Activated T-helper 1 cell treated with anti-CD3 and anti-CD28 coated beads, Interleukin-2, amount 50 U/mL, for 16 hours (primary cell): ENCODE measurements at places on chromosomes 2 and 18.

DNA sequence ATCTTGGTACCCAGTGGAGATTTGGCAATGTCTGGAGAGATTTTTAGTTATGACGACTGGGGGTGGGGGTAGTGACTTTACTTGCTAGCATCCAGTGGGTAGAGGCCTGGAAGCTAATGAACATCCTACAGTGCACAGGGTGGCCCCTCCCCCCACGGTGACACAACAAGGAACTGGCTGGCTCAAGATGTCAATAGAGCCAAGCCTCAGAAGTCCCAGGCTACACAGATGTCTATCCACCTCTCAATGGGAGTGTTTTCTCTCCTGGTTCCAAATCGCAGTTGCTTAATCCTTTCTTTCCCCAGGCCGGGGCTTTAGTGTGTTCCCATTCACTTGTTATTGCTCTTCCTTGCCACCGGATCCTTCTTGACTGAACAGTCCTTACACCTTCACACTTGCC is 9.3 kb upstream of the CCBE1 start:
- DNase-seq: no peak

- DNase-seq: no peak
Measured at GRCh38 chr2:237059155-237059875, 26.4 kb upstream of the COPS8 start.

- no peak for DNase-seq
Measured at GRCh38 chr2:153880926-153881325, 9.2 kb downstream of the GALNT13 start.

GRCh38 chr2:185835974-185836373 is 97.4 kb downstream of the FSIP2 start:
- no peak for DNase-seq

DNA sequence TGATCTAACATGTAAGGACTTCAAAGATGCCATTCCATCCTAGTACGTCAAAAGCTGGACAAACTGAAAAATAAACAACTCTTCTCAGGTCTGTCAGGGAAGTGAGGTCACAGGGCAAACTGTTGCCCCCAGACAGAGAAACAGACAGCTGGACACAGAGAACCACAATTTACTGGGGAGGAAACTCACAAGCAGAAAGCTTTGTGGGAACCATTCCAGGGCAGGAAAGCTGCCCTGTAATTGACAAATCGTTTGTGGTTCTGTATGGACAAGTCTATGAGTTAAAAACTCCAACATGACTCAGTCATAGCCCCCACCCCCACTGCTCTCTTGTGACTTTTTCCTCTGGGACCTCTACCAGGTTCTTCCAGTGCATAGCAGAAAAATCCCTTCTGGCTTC is 28.4 kb downstream of the MCEE start:
- no peak for DNase-seq

DNA sequence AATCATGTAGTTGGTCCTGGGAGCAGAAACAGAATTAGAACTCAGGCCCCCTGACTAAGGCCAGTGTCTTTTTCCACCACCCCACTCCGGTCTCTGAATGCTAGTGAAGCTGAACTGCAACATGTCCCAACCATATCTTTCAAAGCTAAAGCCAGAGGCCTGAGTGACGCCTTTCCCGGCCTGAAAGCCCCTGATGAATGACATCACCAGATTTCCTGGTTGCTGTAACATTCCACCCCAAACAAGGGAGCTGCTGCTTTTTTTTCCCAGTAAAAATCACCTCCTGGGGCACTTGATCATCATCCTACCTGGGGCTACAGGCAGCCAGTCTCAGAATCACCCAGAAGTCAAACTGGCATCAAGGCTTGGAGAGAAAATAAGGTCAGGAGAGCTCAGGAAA is 162.7 kb downstream of the ARL4C start:
- DNase-seq: no peak

- no peak for DNase-seq
Measured at GRCh38 chr2:213537579-213537978, 253.3 kb downstream of the SPAG16 start.

DNA sequence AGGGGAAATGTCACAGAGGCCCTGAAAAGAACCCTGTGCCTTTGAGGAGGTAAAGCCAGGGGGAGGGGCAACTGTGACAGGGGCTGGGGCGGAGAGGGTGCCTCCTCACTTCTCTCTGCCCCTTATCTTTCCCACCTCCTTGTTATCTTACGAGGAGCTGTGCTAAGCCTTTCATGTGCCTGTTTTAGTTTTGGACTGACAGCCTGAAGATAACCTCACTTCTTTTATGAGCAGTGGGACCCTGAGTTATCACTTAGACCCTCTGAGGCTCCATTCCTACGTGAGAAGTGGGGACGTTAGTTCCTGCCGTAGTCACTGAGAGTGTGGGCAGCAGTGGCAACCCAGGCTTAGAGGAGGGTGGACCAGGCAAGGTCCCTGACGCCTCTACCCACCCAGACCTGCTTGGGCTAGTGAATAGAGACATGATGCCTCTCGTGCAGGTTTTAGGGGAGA is 39.5 kb upstream of the LBH start:
- DNase-seq: no peak

DNA sequence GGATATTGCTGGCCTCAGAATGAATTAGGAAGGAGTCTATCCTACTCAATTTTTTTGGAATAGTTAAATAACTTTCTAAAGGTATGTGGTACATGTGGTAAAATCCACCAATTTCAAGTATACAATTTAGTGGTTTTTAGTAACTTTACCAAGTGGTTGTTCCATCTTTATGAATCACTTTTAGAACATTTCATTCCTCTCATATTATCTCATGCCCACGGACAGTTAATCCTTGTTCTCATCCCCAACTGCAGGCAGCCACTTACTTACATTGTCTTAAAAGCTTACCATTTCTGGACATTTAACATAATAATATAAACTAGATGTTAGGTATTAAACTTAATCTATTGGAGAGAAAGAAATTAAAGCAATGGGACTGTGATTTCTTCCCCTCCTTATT is 146.3 kb upstream of the ZC3H15 start:
- DNase-seq: no peak

GRCh38 chr18:39462436-39462835 is 1896.8 kb upstream of the CELF4 start:
- no peak for DNase-seq

- no peak for DNase-seq
Measured at GRCh38 chr2:230583581-230583980, 129.1 kb upstream of the CAB39 start.

GRCh38 chr2:60416221-60417008 is 137.0 kb downstream of the BCL11A start:
- no peak for DNase-seq

DNA sequence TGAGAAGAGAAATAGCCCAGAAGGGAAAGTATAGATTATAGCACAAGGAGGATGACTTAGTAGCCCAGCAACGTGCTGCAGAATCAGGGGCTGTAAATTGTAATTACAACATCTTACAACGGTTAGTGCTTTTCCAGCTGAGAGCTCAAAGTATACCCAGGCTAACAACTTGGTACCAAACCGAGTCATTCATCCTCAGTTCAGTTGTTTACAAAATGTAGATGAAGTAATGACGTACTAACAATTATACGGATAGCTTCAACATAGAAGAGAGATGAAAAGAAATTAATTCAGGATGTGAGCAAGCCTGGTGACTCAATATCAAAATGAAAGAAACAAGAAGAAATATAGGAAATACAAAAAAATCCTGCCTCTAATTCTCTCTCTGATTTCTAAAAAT is 99.2 kb downstream of the DYNAP start:
- DNase-seq: no peak

DNA sequence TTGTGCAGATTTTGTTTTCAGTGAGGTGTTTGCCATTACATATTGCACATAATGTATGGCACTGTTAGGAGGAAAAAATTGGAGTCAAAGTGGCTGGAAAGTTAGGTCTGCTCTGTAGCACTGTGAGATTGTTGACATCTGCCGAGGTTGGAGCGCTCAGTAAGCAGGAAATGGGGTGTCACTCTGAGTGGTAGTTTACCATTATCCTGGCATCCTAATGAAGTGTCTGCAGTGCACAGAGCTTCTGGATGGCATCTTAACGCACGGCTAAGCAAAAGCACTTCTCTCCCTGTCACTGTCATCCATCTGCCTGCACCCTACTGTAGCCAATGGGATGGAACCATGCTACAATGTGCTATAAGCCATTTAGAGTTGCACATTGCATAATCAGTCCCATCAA is 561.9 kb downstream of the ARHGAP15 start:
- DNase-seq: no peak

GRCh38 chr2:22483036-22483435 is 901.9 kb upstream of the KLHL29 start:
- DNase-seq: no peak

DNA sequence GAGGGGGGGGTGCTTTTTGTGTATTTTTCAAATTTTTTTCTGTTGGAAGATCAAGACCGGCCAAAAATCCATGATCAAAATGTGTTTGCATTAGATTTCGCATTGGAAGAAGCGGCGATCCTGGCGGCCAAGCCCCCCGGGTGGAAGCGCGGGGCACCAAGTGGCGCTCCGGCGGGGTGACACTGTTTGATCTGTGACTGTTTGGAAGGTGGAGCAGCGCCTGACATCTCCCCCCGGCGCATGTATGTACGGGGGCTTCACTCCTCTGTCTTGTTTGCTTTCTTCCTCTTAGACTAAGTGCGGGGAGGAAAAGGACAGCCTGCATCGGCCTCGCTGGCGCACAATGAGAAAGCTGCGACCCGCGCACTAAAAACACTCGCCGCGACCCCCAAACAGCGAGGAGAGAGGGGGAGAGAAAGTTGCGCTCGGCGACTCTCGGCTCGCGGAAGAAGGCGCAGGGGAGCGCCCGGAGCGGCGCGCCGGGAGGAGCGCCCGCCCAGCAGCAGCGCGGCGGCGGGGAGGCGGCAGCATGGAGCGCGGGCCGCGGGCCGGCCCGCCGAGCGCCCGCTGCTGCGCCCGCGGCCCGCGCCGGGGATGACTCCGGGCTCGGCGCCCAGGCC is 515 bp downstream of the TSHZ1 start:
- no peak for DNase-seq

- no peak for DNase-seq
Measured at GRCh38 chr2:223758131-223758840, 79.1 kb downstream of the AP1S3 start.

DNA sequence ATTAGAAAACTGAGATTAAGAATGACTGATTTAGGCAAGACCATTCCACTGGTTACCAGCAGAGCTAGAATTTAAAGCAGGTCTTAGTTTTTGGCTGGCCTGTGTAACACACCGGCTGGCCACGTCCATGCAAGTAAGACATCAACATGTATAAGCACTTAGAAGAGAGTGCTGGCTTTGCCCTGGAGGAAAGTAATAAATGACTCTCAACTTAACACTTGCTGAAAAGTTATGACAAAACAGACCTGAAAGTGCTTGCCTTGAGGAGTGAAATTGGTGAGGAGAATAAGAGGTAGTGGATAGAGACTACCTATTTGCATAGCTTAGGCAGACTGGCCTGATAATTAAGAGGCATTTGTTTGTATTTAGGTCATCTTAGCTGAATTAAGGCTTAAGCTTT is 165.7 kb upstream of the KCNJ3 start:
- DNase-seq: no peak

DNA sequence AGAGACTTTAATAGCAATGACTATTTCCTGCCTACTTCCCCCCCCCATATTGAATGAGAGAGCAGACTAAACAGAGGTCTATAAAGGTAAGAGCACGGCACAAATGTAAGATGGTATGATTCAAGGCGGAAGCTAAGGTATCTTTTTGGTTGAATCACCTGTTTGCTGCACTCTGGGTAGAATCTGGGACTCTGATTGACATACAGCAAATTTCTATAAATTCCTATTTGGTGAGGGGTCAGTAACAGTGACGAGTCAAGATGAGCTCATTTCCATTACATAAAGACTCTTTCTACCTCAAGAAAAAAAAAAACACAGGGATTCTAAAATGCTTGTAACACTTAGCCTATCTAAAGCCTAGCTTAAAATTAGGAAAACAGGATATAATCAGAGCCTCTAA is 297.3 kb downstream of the TNS1 start:
- DNase-seq: no peak

GRCh38 chr2:98501223-98501622 is 56.6 kb downstream of the INPP4A start:
- DNase-seq: no peak

GRCh38 chr2:208757364-208757763 is 350.8 kb downstream of the PTH2R start:
- DNase-seq: no peak

DNA sequence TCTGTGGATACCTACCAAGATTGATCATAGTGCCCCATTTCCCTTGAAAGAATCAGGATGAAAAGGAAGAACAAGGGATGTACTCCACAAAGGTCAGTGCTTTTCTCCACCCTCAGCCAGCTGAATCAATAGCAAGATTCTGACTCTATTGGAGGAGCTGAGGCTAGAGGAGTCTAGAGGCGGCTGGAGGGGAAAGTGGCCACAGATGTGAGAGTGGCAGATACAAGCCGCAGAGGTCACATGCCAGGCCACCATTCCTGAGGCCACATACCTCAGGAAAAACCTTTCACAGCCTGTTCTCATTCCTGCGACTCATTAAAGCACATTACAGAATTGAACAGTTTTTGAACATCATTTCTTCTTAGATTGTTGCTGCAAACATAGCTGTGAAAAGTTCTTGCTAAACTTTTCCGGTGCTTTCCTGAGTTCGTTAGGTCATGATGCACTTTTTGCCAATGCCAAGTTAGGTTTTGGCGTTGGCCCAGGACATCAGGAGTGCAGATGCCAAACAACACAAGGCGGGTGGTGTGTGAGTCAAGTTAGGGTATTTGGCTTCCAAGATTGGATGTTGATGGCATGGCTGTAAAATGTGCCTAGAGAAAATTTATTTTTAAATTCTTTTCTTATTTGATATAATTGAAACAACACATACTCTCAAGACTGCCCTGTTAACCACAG is 160.7 kb upstream of the SP5 start:
- DNase-seq: no peak

GRCh38 chr2:61634512-61634911 is 96.4 kb upstream of the XPO1 start:
- DNase-seq: no peak

GRCh38 chr2:237353215-237353614 is 60.7 kb downstream of the COL6A3 start:
- DNase-seq: no peak

- no peak for DNase-seq
Measured at GRCh38 chr18:61127714-61128467, 205.3 kb upstream of the CDH20 start.

GRCh38 chr2:179900655-179901054 is 39.2 kb upstream of the ZNF385B start:
- no peak for DNase-seq

DNA sequence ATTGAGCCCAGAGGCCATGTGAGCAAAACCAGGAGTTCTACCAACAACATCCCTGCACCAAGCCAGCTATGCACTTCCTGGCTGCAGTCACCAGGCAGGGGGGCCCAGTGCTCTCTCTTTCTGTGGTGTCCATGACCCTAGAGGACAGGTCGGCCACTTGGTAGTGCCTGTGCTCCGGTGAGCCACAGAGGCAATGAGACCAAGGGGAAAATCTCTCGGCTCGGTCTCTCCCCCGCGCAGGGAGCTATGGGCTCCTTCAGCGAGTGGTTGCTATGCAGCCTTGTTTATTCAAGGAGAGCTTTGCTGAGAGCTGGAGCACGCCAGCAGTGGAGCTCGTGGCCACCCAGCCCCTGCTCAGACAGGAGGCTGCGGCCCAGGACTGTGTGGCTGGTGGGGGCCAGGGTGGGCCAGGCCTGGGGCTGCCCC is at the start of gene TOGARAM2:
Gene TOGARAM2 (plus strand): TSS at position 283 of the 426 bp plus-strand sequence. CDS start 13,537 bp downstream, outside the sequence.
- DNase-seq: no peak
